ENCODE measurements at places on chromosomes 3 and 15. TPM values are rescaled to one million over a fixed set of nuclear protein-coding genes. Genes with fewer than 3 reads are reported as not detected.

The CGNL1 gene
- total RNA-seq, result 12.6 TPM

The NR2E3 gene
- total RNA-seq, result 0.23 TPM

The TMCO5A gene
- total RNA-seq, result not detected

The CFAP91 gene
- total RNA-seq, result 5.8 TPM

The BTLA gene
- total RNA-seq, result 0.91 TPM

The AMIGO3 gene
- not detected for total RNA-seq

The PKM gene
- total RNA-seq, result 1,020 TPM

The GREM1 gene
- total RNA-seq, result 26.0 TPM

The PARP15 gene
- total RNA-seq, result 3.9 TPM

The UMPS gene
- 33.6 TPM for total RNA-seq

The ALPK3 gene
- total RNA-seq, result 9.7 TPM

The SLC2A2 gene
- not detected for total RNA-seq

The MAGI1 gene
- 45.5 TPM for total RNA-seq

The ACAN gene
- total RNA-seq, result 1.6 TPM

The CCR3 gene
- not detected for total RNA-seq

The MSL2 gene
- total RNA-seq, result 42.3 TPM

The CELSR3 gene
- total RNA-seq, result 1.5 TPM

The CHDH gene
- 0.60 TPM for total RNA-seq

The ARPIN gene
- 30.0 TPM for total RNA-seq

The DOCK3 gene
- 6.0 TPM for total RNA-seq

The FGF7 gene
- 48.3 TPM for total RNA-seq

The UBAP1L gene
- 9.4 TPM for total RNA-seq

The GOLGA6L25 gene
- not detected for total RNA-seq

The VGLL3 gene
- total RNA-seq, result 51.7 TPM

The ZSCAN2 gene
- total RNA-seq, result 9.0 TPM

The COL8A1 gene
- 30.2 TPM for total RNA-seq

The LDHAL6B gene
- total RNA-seq, result not detected

The POPDC2 gene
- 13.9 TPM for total RNA-seq

The SAMD7 gene
- not detected for total RNA-seq

The CFAP20DC gene
- total RNA-seq, result 0.18 TPM

The LTF gene
- 1.5 TPM for total RNA-seq

The USP3 gene
- 107 TPM for total RNA-seq

Measured in ureter (tissue), 1 donor.